Motor neuron (in vitro differentiated cells): ENCODE measurements at places on chromosomes 2 and 18. TPM values are rescaled to one million over a fixed set of nuclear protein-coding genes. Genes with fewer than 3 reads are reported as not detected.

GRCh38 chr2:217834744-217835513 is 167.9 kb downstream of the TNS1 start:
- no peak for ATAC-seq

GRCh38 chr2:145095641-145096435 is 575.9 kb upstream of the ZEB2 start:
- ATAC-seq, result no peak

- no peak for ATAC-seq
These were observed 360.6 kb upstream of the HNRNPA3 start for GRCh38 chr2:176851889-176852483.

DNA sequence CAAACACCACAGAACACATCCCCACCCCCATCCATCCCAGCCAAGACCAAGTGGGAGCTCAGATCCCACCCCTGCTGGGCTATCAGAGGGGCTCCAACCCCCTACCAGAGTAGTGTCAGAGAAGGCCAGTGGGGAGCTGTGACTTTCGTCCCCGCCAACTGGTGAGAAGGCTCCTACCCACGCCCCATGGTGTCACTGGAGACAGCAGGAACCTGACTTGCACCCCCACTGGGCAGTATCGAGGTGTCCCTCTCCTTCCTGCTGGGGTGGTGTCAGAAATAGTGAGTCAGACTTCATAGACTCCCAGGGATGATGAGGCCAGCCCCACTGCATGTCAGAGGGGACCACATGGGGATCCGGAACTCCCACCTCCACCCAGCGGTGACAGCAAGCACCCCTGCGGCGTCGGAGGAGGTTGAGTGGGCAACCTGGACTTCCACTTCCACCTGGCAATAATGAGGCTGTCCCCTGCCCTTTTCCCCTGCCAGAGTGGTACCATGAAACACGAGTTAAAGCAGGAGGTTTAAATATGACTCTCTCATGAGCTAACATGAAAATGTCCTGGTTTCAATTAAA is 106.7 kb downstream of the CTIF start:
- no peak for ATAC-seq

DNA sequence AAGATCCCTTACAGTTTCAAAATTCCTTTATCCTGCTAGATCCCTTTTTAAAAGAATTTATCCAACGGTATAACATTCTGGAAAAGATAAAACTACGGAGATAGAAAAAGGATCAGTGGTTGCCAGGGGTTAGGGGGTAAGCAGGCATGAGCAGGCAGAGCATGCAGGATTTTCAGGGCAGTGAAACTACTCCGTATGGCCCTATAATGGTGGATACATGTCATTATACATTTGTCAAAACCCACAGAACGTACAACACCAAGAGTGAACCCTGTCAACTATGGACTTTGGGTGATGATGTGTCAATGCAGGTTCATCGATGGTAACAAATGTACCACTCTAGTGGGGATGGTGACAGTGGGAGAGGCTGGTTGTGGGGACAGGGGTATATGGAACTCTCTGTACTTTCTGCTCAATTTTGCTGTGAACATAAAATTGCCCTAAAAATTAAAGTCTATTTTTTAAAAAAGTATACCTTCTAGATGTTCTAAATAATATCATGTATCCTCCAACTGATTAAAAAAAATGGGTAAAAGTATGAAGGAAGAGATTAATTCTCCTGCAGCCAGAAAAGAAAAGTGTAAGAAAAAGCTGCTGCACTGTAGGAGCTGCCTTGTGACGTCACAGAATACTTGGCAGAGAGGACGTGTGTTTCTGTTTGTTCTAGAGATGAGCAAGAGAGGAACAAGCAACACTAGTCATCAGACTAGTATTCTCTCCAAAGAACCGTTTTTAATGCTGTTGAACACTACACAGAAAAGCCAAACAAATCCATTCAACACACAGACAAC is 23.6 kb downstream of the ANKRD44 start:
- peak; percentile 38 for ATAC-seq

DNA sequence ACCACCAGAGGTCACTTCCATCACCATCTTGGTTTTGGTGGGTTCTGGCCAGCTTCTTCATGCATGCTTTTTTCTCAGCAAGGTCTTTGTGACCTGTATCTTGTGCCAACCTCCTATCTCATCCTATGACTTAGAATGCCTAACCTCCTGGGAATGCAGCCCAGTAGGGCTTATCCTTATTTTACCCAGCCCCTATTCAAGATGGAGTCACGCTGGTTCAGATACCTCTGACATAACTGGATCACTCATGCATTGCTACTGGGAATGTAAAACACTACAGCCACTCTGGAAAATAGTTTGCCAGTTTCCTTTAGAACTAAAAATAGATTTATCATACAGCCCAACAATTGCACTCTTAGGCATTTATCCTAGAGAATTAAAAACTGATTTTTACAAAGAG is 219.2 kb downstream of the IRS1 start:
- ATAC-seq, result no peak

GRCh38 chr2:122168799-122169198 is 413.3 kb downstream of the TSN start:
- no peak for ATAC-seq

- peak; percentile 93 for ATAC-seq
These were observed 61.7 kb downstream of the CCDC88A start for GRCh38 chr2:55357927-55358326.

MC2R gene
- 0.05 and 0.10 TPM in 2 replicates for total RNA-seq

EVA1A gene
- total RNA-seq, result 9.0 and 9.7 TPM in 2 replicates

ZSWIM2 gene
- total RNA-seq, result not detected in 2 replicates

COL6A3 gene
- 0.04 and 3.1 TPM in 2 replicates for total RNA-seq

EMX1 gene
- 0.41 and 0.73 TPM in 2 replicates for total RNA-seq

HOXD12 gene
- total RNA-seq, result 0.19 TPM in 1 of 2 replicates, not detected in the other

TRIM43 gene
- total RNA-seq, result not detected in 2 replicates
